ENCODE measurements at places on chromosomes 7 and 10.

- DNase-seq, result no peak
These were observed 40.5 kb upstream of the DPYSL4 start for GRCh38 chr10:132146271-132146671.

DNA sequence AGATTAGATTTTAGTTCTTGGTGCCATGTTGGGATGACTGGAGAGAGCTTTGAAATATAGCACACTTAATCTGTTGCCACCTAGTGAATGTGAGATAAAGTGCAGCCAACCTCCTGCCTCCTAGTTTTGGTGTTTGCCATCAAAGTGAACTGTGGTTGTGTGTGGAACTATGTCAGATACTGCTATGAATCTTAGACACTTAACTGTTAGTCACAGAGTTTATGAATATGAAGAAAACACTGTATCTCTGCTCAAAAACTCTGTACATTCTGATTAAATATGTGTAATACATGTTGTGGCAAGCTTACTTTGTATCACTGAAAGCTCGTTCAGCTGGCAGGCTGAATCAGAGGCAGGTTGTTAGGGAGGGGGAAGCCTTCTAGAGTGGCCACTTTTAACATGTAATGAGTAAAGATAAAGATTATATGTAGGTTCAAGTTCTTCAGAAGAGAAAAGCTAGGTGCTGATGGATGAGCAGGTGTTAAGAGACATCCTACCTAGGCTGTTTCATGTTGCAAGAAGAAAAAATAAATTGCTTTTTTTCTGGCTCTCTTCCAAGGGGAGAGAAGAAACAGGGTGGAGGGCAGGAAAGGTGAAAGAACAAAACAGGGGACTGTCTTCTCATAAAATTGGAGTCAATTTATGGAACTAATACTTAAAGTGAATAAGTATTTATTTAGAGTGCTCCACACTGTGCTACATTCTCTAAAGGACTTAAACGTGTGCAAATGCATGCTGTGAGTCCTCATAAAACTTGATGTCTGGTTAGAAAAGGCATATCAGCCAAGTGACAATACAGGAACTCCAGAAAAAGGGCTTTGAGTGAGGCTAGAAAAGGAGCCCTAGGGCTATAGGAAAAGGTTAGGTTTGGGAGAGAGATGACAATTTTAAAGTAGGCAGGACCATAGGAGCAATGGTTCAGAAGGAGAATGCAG is 14.1 kb upstream of the LAMB1 start:
- DNase-seq, result no peak

GRCh38 chr10:126669168-126669567 is 1.3 kb downstream of the C10orf90 start:
- DNase-seq, result no peak

GRCh38 chr10:33092596-33092995 is 134.6 kb upstream of the ITGB1 start:
- no peak for DNase-seq

DNA sequence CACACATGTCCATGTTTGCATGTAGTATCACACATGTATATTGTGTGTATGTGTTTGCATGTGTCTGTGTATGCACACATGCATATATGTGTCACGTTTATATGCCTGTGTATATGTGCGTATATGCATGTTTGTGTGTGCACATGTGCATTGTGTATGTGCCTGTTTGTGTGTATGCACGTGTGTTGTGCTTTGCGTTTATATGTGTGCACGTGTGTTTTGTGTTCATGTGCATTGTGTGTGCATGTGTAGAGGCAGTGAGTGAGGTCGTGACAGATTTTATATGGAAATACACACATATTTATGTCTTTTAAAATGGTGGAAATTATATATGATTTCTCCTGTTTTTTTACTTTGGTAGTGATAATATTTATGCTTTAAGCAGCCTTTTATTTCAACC is 41.2 kb downstream of the ADARB2 start:
- no peak for DNase-seq

- no peak for DNase-seq
These were observed 91.7 kb upstream of the PITRM1 start for GRCh38 chr10:3264161-3264761.

DNA sequence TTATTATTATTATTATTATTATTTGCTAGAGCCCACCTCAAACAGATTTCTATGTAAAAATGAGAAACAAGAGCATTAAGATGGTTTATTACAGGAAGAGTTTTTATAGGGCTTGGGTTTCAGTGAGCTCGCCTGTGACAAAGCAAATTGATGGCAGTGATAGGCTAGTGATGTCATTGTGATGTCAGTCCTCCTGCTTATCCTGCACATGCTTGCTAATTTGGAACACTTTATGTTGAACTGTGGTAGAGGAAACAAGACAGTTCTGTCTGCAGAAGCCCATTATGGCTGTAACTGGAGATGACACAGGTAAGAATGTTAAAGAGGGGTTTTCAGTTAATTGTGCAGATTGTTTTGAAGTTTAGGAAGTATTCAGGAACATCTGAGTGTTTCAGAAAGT is 68.3 kb downstream of the CREM start:
- no peak for DNase-seq

GRCh38 chr7:20269726-20270125 is 52.5 kb upstream of the MACC1 start:
- no peak for DNase-seq

GRCh38 chr7:25260862-25261494 is 32.7 kb upstream of the NPVF start:
- peak; percentile 33 for DNase-seq

DNA sequence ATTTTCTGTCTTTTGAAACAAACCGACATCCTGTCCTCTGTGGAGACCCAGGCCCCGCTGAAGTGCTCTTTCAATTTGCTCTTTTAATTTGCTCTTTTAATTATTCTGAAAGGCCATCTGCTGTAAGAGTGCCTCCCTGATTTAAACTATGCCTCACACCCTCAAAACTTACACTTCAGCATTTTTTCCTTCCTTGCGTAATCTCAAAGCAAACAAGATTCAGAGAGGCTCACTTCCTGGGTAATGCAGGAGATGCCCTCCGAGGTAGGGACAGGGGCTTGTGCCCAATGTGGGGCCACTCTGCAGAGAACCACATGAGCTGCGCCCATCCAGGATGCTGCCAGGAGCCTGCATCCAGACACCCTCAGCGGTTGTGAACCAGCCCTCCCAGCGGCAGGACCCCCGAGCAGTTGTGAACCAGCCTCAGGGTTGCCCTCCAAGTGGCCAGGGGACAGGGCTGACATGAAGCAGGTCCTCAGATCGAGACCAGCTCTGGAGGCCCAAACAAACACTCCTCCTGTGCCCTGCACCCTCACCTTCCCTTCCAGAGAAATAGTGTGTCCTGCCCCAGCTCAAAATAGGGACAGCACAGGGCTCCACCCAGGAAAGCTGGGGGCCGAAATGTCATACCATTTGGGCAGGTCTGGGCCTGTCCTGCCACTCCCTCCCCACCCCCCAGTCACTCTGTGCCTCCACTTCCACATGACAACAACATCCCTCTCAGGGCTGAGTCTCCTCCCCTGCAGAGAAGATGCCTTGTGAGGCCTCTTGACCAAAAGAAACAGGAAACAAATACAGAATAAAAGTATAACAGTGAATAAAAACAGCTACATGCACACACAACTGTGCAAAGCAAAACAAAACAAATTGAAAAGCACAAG is 190.4 kb downstream of the PTPRN2 start:
- DNase-seq, result no peak

GRCh38 chr10:55630491-55631056 is 730.5 kb downstream of the ZWINT start:
- DNase-seq, result no peak
